Activated CD8-positive, alpha-beta memory T cell treated with anti-CD3 and anti-CD28 coated beads for 1 hour (primary cell): ENCODE measurements at places on chromosomes 16 and 17.

GRCh38 chr17:4497101-4497824, 1.4 kb upstream of the SPNS2 start:
- DNase-seq: no peak

- DNase-seq: no peak
Observed at GRCh38 chr16:76360404-76360803, 83.2 kb downstream of the CNTNAP4 start.

- no peak for DNase-seq
Observed at GRCh38 chr17:381516-381915, 28.9 kb upstream of the RPH3AL start.

DNA sequence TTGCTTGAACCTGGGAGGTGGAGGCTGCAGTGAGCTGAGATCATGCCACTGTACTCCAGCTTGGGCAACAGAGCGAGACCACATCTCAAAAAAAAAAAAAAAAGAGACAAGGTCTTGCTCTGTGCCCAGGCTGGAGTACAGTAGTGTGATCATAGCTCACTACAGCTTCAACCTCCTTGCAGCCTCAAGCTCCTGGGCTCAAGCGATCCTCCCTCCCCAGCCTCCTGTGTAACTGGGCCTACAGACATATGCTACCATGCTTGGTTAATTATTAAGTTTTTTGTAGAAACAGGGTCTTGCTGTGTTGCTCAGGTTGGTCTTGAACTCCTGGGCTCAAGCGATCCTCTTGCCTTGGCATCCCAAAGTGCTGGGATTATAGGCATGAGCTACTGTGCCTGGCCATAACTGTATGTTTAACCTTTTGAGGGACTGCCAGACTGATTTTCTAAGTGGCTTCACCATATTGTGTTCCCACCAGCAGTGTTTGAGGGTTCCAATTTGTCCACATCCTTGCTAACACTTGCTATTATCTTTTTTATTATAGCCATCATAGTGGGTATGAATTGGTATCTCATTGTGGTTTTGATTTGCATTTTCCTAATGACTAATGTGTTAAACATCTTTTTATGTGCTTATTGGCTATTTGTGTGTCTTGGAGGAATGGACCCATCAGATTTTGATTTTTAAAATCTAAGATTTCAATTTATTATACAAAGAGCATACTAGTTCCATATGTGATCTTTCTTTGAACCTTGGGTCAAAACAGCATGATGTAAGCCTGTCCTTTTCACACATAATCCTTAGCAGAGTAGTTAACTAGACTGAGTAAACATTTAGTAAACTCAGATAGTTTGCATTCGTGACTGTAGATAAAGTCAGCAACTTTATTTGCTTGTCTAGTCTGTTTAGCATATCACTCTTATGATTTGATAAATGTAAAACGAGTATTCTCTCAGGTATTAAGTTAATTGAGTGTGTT, 38.1 kb upstream of the KPNB1 start:
- DNase-seq: no peak

GRCh38 chr17:31269578-31269983, 27.5 kb downstream of the OMG start:
- no peak for DNase-seq

- no peak for DNase-seq
Observed at GRCh38 chr17:47687748-47688147, 6.2 kb upstream of the TBKBP1 start.

GRCh38 chr17:82577300-82577699, 57.8 kb downstream of the FOXK2 start:
- no peak for DNase-seq

- DNase-seq: no peak
Observed at GRCh38 chr16:22270525-22270924, 26.7 kb upstream of the POLR3E start.

- peak; percentile 61 for DNase-seq
Observed at GRCh38 chr17:58513965-58514769, at the start of gene MTMR4. MTMR4 (minus strand) TSS chr17:58514638; CDS start chr17:58514407, 231 bp downstream.

GRCh38 chr17:60526726-60527125, 684 bp upstream of the APPBP2 start:
- DNase-seq: no peak

DNA sequence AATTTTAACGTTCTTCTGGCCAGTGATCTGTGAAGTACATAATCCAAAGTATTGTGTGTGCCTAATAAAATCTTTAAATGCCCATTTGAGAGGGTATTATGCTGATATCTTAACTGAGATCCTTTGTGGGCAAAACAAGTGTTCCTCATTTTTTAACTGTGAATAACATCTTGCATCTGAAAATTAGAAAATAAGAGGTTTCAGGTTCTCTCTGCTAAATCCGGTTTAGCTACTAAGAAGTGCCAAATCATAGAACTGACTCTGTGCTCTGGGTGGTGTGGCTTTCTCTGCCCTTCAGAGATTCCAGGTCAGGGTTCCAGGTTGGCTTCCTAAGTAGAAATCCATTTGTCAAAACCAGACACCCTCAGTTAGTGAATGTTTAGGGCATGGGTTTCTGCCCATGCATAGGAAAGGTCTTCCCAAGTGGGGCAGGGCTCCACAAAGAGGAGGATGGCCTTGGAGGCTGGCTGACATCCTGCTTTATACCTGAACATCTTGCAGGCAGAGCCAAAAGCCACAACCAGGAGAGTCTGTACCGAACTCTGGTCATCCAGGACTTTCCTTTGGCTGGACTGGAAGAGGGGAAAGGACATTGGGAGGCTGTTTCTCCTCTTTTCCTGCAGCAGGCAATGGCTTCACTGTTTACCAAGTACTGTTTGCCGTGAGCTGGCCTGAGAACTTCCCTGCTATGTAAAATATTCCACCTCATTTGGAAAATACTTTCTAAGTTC, 8.5 kb downstream of the ALDH3A2 start:
- no peak for DNase-seq

- no peak for DNase-seq
Observed at GRCh38 chr16:10113248-10113647, 69.0 kb downstream of the GRIN2A start.

DNA sequence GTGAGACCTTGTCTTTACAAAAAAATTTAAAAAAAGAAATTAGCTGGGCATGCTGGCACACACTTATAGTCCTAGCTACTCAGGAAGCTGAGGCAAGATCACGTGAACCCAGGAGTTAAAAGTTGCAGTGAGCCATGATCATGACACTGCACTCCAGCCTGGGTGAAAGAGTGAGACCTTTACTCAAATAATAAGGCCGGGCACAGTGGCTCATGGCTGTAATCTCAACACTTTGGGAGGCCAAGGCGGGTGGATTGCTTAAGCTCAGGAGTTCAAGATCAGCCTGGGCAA, 11.5 kb upstream of the RIPOR1 start:
- no peak for DNase-seq

DNA sequence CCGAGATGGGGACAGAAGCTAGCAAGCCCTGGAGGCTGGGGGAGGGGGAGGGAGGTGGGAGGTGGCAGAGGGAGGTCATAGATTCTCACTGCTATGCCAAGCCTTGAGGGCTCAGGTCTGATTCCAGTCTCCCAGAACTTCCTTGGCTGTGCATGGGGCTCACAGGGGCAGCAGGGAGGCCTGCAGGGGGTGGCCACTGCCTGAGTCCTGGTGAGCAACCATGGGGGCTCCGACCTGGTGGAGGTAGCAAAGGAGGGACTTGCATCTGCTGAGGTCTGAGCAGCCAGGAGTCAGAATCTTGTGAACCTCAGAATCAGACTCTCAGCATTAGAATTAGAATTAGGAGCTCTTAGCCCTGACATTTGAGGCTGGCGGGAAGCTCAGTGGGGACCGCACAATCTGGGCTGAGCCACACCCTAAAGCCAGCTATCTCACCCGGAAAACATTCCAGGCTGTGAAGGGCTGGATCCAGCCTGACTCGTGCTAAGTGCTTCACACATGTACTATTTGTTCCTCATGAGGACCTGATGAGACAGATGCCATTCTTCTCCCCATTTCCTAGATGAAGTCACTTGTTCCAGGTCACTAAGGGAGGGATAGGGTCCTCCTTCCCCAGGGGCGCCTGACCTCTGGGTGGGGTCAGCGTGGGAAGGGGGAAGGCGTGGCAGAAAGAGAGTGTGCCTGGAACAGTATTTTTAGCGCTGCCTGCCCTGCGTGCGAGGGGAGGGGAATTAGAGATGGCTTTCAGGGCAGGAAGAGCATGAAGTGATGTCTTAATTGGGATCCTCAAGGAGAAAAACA, 17.3 kb upstream of the KCNJ12 start:
- DNase-seq: no peak

DNA sequence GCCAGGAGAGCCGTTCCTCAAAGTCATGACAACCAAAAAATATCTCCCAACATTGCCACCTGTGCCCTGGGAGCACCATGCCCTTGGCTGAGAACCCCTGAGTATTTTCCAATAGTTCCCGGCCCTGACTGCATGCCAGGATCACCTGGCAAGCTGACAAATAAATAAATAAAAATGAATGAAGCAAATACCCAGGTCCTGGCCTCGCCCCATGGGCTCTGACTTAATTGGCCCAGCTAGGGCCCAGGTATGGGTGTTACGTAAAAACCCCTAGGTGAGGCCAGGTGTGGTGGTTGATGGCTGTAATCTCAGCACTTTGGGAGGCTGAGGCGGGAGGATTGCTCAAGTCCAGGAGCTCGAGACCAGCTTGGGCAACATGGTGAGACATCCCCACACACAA, 2.7 kb upstream of the C16orf74 start:
- no peak for DNase-seq

DNA sequence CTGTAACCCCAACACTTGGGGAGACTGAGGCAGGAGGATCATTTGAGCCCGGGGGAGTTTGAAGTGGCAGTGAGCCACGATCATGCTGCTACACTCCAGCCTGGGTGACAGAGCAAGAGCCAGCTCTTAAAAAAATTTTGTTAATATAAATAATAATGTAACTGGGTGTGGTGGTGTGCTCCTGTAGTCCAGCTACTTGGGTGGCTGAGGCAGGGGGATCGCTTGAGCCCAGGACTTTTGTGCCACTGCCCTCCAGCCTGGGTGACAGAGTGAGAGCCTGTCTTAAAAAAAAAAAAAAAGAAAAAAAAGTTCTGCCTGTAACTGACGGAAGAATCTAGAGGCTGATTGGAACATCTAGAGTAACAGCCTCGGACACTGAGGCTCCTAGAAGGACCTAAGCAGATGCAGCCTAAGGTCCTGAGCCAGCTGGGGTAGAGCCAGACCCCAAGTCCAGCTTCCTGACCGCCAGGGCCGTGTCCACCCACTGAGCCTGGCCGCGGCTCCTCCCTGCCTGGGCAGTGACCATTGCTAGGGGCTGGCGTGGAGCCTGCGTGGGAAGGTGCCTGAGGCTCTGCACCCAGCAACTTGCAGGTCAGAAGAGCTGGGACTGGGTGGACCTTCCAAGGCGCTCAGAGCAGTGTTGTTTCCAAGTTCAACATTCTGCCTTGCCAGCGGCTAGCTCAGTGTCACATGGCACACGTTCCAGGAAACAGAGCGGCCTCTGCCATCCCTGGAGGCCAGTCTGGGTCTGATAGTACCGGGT, 209.4 kb upstream of the CIBAR2 start:
- no peak for DNase-seq

GRCh38 chr16:72138064-72138572, 33.8 kb downstream of the PMFBP1 start:
- no peak for DNase-seq

DNA sequence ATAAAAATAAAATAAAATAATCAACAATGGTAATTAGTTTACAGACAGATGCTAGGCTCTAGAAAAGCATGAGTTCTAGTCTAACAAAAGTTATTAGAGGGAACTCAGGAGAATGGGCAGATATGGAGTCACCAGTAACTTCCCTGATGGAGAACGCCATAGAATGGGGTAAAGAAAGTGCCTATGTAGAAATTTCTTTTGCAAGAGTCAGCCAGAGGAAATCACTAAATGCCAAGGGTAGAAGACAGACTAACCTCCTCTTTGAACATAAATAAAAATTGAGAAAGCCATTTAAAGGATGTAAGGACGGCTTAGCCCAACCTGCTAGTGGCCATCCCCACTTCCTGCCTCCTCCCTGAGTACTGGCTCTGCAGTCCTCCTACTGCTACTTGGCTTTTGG, 141.6 kb downstream of the VPS53 start:
- DNase-seq: no peak

DNA sequence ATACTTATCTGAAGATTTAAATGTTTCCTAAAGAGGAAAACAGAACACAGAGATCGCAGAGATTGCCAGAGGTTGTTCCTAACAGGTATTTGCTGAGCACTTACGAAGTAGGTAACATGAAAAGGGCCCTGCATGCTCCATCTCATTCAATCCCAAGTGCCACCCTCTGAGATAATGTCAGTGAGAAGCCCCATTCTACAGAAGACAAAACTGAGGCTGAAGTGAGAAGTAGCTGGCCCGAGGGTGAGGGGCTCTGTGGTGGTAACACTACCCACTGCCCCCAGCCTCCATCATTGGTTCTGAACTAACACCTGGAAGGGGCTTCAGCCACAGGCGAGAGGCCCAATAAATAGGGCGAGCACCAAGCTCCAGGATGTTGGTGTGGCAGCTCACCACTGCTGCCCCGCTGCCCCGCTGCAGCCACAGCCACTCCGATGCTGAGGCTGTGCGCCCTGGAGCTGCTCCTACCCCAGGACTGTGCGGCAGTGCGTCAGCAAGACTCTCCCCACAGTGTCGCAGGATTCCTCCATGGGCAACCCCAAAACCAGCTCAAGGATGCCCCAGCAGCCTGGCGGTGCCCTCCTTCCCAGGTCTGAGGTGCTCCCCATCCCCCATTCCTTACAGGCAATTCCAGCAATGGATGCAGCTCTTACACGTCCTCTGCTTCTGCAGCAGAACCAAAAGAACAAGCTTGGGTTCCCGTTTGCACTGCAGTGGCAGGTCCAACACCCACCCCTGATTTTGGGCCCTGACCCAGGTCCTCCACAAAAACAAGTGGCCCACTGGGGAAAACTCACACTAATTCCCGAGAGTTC, 10.3 kb downstream of the FLCN start:
- DNase-seq: no peak

DNA sequence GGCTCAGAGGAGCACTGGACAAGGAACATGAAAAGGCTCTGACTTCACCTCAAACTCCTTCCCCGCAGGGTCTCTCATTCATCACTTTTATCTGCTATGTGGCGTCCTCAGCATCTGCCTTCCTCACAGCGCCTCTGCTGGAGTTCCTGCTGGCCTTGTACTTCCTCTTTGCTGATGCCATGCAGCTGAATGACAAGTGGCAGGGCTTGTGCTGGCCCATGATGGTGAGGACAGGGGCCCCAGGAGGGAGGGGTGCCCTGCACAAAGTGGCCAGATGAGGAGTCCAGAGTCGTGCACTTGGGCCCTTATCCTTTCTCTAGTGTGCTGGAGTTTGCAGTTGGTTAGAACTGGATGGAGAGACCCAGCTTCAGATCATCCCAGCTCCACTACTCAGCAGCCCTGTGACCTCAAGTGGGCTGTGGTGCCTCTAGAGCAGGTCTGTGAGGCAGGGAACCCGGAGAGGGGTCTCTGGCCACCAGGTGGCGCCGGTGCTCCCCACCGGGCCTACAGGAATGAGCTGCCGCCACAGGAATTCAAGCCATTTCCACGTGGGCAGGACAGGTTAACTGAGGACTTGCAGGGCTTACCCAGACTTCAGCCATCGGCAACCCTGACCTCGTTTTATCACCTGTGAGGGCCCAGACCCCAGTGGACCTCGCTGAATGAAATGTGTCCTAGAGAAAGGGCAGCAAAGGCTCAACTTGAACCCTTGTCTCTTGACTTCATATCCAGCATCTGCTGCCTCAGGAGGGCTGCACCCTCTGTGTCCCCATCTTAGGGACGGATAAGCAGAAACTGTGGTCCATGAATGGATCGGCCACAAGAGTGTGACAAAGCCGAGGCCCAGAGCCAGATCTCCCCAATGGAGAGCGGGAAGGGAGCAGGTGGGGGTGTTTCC, 4.0 kb downstream of the CMTM3 start:
- DNase-seq: peak; percentile 35

- DNase-seq: no peak
Observed at GRCh38 chr17:69898601-69899000, 176.4 kb upstream of the KCNJ16 start.

GRCh38 chr17:48612854-48613691, 2.0 kb downstream of the HOXB8 start:
- DNase-seq: no peak
